ENCODE measurements at places on chromosomes 5 and 9. TPM values are rescaled to one million over a fixed set of nuclear protein-coding genes. Genes with fewer than 3 reads are reported as not detected.

Gene NR2F1-AS1
- 16.1 TPM for total RNA-seq

Gene FOXD4L4
- total RNA-seq: under 0.01 TPM

Gene STKLD1
- total RNA-seq: 0.44 TPM

Gene EFCAB9
- not detected for total RNA-seq

Gene CDX1
- not detected for total RNA-seq

Gene AGXT2
- not detected for total RNA-seq

Gene AKNA
- 0.87 TPM for total RNA-seq

Gene HBEGF
- total RNA-seq: 16.6 TPM

DNA sequence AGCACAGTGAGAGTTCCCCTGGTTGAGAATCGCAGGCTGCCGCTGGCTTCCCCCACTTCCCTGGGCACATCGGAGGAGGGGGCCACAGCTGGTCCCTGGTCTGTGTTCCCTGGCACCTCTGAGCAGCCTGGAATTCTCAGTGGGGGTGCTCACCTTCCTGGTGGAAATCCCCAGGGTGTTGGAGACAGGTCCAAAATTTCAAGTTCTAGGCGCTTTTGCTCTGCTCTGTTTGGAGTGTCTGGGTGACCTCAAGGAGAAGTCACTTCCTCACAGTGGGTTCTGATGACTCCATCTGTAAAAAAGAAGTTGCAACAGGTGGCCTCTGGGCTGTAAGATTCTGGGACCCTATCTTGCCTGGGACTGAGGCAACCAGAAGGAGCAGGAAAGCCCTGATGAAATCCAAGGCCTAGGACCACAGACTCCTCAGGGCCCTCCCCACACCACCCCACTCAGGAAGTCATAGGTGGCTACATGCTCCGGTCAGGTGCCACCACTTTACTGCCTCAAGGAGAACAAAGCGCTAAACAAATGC is at the start of gene TRAF1:
Gene TRAF1, minus strand, starts transcription at position 400 of the 532 bp plus-strand sequence. CDS start 721 bp downstream, outside the sequence.
- DNase-seq: no peak

- peak; percentile 12 for DNase-seq
Measured at GRCh38 chr9:123769719-123770118, 160.2 kb downstream of the DENND1A start.

GRCh38 chr9:95629585-95629984 is 112.8 kb upstream of the PTCH1 start:
- no peak for DNase-seq

DNA sequence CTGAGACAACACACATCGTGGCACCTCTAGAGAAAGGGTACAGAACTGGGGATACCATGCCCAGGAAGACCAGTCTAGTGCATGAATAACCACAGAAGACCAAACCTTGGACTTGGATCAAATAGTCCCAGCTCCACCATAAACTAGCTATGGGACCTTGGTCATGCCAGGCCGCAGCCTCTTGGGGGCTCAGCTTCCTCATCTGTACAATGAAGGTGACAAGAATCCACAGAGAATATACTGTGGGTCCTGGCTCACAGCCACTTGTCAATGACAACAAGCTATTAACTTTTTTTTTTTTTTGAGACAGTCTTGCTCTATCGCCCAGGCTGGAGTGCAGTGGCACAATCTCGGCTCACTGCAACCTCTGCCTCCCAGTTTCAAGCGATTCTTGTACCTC is 3.9 kb downstream of the KYAT1 start:
- DNase-seq: no peak

- no peak for DNase-seq
Measured at GRCh38 chr9:109770101-109770500, 9.9 kb upstream of the PALM2AKAP2 start.

DNA sequence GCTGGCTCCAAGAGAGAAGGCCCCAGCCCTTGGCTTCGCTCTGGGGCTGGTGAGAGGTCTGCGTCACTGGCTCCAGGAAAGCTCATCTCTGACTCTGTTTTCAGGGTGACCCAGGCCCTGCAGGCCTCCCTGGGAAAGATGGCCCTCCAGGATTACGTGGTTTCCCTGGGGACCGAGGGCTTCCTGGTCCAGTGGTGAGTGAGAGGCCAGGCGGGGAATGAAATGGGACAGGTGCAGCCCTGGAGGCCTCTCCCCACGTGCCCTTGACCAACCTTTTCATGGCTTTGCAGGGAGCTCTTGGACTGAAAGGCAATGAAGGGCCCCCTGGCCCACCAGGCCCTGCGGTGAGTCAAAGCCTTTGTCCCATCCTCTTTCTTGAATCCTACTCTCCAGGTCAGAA is 75.7 kb upstream of the FCN2 start:
- DNase-seq: no peak
